ENCODE measurements at places on chromosomes 5 and 9.

- DNase-seq, result no peak
Observed at GRCh38 chr9:117125531-117125930, 289.3 kb downstream of the ASTN2 start.

GRCh38 chr5:135329913-135330797 is 68.9 kb downstream of the MACROH2A1 start:
- DNase-seq, result no peak

DNA sequence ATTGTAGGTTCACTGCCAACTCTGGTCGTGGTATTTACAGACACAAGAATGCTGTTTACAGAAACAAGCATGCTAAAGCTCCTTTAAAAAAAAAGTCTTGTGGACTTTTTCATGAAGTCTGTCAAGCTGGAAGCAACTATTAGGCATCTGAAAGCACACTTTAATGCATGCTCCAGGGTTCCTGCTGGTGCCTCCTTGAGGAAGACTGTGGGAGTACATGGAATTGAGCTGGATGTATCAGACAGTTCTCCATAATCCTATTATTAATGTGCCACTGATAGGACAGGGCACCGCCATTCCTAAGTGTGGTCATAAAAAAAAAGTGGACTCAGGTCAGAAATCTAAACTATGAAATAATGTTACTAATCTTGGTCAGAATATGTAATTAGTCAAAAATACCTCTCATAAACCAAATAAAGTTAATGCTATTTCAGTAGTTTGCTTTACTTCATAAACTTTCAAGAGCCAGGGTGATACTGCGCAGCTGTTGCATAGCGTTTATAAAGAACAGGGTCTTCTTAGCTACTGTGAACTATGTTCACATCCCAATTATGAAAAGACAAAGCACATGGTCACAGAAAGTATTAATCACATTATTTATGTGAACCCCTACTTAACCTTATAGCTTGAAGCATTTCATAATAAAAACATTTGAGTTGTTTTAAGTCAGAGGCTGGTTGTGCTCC is 390.8 kb upstream of the PTGER4 start:
- no peak for DNase-seq

- DNase-seq, result no peak
Observed at GRCh38 chr5:103262422-103262871, 3.9 kb downstream of the MACIR start.

DNA sequence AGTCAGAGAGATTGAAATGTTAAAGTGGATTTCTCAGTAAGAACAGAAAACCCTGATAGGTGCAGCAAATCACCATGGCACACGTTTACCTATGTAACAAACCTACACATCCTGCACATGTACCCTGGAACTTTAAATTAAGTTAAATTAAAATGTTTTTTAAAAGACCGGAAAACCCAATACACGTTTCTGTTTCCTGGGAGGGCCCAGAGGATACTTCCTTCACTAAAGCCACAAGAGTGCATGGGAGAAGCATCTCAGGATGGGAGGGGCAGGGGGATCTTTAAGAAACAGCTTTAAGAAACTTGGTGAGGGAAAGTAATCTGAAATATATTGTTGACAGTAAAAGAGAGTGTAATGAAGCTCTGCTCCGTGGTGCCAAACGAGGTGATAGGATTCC is 164.7 kb upstream of the PTGER4 start:
- DNase-seq, result no peak

DNA sequence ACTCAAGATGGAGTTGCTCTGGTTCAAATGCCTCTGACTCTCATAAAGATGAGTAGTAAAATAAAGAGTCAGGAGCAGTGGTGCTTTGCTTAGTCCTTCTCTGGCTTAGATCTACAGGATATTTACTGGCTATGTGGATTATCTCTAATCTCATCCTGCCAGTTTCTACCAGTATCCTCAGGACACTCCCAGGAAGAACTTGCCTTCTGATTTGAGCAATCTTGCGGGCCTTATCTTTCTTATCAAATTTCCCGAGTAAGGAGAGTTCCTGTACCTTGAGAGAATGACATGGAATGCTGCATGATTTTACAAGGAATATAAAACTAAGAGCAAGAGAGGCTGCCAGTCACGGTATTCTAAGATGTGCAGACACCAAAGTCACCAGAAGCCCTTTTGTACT is 364.0 kb downstream of the ARHGEF28 start:
- no peak for DNase-seq

- DNase-seq, result no peak
Observed at GRCh38 chr5:143248822-143249579, 154.5 kb downstream of the NR3C1 start.

- DNase-seq, result no peak
Observed at GRCh38 chr5:129820-130219, 37.9 kb downstream of the PLEKHG4B start.

GRCh38 chr5:139820606-139821005 is 25.0 kb downstream of the PSD2 start:
- DNase-seq, result no peak

GRCh38 chr9:80937645-80938044 is 751.7 kb downstream of the TLE1 start:
- DNase-seq, result no peak

- no peak for DNase-seq
Observed at GRCh38 chr5:59126708-59127573, 544.1 kb downstream of the RAB3C start.

- DNase-seq, result no peak
Observed at GRCh38 chr5:32711362-32711680, 200 bp downstream of the NPR3 start.

GRCh38 chr5:18292146-18292545 is 657.9 kb downstream of the TAF11L14 start:
- DNase-seq, result no peak

- DNase-seq, result no peak
Observed at GRCh38 chr5:90287036-90287435, 122.5 kb downstream of the CETN3 start.

DNA sequence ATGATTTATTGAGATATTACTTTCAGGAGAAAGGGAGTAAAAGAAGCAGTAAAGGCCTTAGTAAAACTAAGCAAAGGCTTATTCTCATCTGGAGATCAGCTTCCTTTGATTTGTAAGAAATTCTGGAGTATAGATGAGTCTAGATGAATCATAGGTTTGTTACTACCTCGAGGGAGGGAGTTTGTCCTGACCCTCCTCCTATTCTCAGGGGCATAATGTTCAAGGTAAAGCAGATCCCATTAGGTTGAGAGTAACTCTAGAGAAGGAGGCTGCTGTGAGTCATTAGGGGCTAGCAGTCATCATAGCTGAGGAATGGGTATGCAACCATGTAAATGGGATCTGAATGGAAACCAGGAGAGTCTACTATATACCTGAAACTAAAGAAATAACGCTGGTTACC is 155.5 kb upstream of the MOCS2 start:
- DNase-seq, result no peak

DNA sequence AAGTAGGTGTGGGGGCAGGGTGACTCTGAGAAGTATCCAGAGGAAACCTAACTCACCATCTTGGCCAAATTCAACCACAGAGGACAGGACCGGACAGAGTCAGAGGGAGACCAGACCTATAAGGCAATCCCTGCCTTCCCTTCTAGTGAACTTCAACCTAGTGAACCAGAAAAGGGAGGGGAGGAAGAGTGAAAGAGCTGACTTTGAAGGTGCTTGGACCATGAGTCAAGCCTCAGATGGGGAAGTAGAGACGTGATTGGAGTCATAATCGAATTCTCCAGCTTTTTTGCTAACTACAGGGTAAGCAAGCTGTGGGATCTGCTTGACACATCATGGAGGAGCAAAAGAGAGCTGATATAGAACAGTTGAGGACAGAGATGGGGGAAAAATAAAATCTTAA is 18.8 kb upstream of the KIF2A start:
- DNase-seq, result no peak

DNA sequence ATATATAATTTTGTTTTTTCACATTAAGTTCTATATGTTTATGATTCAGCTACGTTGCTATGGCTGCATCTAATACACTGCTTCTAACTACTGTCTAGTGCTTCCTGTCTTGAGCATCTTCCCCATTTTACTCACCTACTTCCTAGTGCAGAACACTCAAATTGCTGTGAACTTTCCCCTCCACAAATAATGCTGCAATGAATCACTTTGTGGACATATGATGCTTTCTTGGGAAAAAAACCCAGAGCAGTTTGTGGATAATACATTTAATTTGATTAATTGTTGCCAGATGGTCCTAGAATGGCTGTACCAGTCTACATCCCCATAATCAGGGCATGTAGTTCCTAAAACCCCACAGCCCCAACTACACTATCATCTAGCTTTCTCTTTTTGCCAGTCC is 18.5 kb downstream of the CD180 start:
- no peak for DNase-seq

DNA sequence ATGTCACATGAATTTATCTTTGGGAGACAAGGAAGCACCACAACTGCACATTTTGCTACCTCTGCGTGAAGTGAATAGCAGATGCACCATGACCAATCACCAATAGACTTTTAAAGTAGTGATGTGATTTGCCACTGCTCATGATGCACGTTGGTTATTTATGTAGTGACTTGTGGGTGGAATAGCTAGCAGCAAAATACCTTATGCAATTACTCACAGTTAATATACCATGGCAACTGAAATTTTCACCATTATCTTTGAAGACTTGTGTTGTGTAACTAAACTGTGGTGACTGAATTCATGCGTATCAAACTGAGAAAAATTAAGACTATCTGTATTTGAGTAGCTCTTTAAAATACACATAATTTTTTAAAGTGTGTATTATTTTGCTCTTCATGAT is 46.2 kb upstream of the TUSC1 start:
- no peak for DNase-seq

DNA sequence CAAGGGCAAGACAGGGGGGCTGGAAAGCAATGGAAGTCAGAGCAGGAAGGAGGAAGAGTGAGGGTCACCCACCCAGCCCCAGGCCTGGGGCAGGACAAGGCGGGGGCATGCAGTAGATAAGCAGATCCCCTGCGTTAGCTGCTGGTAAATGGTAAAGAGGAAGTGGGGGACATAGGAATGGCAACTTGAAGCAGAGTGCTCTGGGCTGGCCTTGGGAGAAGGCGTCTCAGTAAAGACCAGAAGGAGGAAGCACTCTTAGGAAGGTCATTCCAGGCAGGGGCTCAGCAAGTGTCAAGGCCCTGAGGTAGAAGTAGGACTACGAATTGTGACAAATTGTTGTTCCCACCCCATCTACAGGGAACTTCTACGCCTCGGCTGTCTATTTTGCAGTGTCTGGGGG is 15.1 kb downstream of the TCOF1 start:
- DNase-seq, result no peak

GRCh38 chr5:69295088-69295754 is 37.4 kb downstream of the CCDC125 start:
- DNase-seq, result peak; percentile 58

DNA sequence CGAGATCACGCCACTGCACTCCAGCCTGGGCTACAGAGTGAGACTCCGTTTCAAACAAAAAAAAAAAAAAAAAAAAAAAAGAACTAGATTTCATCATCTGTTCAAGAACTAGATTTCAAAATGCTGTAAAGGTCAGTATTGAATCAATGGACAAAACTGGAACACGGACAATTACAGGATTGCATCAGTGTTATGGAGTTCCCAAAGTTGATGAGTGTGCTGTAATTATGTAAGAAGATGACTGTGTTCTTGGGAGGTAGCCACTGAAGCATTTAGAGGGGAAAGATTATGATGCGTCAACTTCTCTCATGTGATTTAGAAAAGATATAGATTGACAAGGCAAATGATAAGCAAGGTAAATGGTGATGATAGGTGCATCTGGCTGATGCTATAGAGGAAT is 6.5 kb downstream of the FAM240B start:
- no peak for DNase-seq

- no peak for DNase-seq
Observed at GRCh38 chr5:156907667-156908066, 55.4 kb downstream of the TIMD4 start.

DNA sequence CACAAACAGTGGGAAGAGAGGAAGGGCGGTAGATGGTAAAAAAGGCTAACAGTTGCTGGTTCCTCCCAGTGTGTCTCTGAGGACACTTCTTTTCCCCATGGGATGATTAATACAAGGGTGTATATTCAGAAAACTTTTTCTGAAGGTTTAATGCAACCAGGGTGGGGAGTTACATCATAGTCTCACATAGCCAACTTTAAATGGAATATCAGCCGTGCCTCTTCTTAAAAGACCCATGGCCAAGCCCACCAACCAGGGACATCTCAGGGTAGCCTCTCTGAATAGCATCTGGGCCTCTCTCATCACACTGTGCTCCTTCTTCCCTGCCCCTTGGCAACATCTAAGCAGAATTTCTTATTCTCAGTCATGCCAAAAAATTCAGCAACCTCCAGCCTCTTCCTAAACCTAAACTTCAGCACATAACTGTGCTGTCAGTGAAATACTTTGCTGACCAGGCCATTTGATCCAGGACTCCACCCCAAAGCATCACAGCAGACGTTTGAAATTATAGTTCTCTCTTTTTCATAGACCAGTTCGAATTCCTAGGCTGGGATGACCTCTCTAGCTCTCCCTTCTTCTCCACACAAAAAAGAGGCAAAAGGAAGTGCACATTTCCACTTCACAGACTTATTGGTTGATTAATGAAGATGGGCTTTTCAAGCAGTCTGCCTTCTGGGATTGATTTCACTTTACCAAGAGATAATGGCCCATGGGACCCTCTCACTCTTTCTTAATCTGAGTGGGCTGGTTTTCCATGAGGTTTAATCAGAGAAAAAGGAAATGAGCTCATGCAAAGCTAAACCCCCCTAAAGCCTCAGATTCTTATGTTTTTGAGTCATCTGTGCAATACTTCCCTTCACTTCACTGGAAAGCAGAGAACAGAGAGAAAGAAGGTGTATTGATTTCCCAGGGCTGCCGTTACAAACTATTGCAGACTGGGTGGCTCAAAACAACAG is 85.1 kb upstream of the RAI14 start:
- no peak for DNase-seq

- no peak for DNase-seq
Observed at GRCh38 chr5:39599721-39600431, 175.1 kb upstream of the DAB2 start.

GRCh38 chr9:130128733-130129431 is 43.3 kb upstream of the NCS1 start:
- no peak for DNase-seq

GRCh38 chr5:10555277-10555684 is 8.6 kb upstream of the ANKRD33B start:
- no peak for DNase-seq

GRCh38 chr5:126811515-126812198 is 34.7 kb downstream of the LMNB1 start:
- peak; percentile 89 for DNase-seq

- no peak for DNase-seq
Observed at GRCh38 chr5:177311392-177311722, 341 bp downstream of the MXD3 start.

GRCh38 chr5:103546858-103547257 is 15.7 kb downstream of the NUDT12 start:
- DNase-seq, result no peak

GRCh38 chr5:178489271-178489976 is 100.8 kb downstream of the COL23A1 start:
- no peak for DNase-seq

GRCh38 chr5:137598399-137598798 is 99.3 kb upstream of the SPOCK1 start:
- no peak for DNase-seq

DNA sequence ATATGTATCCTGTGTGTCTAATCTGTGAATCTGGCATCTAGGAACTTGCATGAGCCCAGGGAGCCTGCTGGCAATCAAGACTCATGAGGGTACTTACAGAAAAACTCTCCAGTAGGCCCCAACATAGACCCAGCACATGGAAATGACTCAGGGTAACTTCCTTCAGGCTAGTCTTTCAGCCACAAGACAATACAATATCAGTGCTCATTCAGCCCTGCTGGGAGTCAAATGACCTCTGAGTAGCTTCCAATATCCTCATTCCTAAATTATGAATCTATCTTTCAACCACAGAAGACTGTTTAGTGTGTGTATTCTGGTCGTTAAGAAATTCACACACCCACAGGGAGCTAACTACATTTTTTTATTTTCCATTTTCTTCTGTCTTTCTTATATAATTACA is 1273.0 kb downstream of the EFNA5 start:
- DNase-seq, result peak; percentile 91

Data from glomerular endothelial cell (primary cell).